ENCODE measurements at places on chromosomes 1 and 21.

DNA sequence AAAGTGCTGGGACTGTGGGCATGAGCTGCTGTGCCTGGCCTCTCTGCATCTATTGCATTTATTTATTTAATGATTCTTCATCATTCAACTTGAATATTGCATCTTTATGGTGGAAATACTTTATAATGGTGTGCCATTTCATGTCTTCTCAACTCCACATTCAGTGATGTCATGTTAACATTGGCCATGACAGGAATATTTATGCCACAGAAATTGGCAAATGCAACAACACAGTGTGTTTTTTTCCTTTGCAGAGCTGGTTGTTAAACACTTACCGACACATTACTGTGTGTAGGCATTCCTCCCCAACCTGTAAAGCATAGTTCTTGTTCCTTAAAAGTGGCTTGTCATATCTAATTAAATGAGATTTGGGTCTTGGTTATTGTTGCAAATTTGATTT, 57.4 kb upstream of the WDR26 start:
- no peak for DNase-seq

DNA sequence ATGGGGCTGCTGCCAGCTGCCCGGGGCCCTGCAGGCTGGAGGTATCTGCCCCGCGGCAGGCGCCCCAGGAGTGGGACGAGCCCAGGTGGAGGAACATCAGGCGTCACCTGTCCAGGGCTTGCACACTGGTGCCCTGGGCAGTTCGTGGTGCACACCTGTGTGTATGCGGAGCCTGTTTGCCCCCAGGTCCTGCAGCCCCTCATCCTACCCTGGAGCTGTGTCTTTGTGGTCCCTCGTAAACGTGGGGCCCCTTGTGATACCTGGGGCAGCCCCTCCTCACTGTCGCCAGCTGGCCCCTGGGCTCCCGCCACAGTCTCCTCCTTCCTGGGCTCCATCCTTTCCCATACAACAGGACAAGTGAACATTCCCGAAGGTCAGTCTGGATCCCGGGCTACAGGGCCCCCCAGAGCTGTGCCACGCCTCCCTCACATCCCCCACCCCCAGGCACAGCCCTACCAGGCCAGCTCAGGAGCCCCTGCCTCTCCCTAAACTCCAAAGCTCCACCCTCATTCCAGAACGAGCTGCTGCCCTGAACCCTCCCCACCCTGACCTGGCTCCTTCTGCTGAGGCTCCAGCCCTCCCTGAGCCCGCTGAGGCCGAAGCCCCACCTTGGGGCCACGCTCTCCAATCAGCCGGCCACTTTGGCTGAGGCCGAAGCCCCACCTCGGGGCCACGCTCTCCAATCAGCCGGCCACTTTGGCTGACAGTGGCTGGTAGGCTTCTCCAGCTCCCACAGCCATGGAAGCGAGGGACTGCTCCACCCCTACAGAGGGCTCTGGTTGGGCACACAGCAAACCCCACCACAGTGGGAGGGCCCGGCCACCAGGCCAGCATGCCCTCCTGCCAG, 42.6 kb downstream of the UBE2G2 start:
- no peak for DNase-seq

DNA sequence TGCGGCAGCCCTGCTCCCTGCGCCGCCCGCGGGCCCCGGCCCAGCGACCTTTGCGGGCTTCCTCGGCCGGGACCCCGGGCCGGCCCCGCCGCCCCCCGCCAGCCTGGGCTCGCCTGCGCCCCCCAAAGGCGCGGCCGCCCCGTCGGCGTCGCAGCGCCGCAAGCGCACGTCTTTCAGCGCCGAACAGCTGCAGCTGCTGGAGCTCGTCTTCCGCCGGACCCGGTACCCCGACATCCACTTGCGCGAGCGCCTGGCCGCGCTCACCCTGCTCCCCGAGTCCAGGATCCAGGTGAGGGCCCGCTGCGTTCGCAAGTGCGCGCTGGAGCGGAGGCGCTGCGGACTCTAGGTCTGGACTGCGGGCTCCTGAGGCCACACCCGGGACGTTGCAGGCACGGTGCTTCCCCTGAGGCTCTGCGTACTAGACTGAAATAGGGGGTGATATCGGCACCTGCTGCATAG, 351 bp downstream of the MIXL1 start:
- DNase-seq, result no peak

GRCh38 chr1:56457756-56458375, 121.5 kb downstream of the PLPP3 start:
- DNase-seq, result no peak

- DNase-seq, result no peak
These were observed 610.3 kb upstream of the USP24 start for GRCh38 chr1:55825461-55825860.

DNA sequence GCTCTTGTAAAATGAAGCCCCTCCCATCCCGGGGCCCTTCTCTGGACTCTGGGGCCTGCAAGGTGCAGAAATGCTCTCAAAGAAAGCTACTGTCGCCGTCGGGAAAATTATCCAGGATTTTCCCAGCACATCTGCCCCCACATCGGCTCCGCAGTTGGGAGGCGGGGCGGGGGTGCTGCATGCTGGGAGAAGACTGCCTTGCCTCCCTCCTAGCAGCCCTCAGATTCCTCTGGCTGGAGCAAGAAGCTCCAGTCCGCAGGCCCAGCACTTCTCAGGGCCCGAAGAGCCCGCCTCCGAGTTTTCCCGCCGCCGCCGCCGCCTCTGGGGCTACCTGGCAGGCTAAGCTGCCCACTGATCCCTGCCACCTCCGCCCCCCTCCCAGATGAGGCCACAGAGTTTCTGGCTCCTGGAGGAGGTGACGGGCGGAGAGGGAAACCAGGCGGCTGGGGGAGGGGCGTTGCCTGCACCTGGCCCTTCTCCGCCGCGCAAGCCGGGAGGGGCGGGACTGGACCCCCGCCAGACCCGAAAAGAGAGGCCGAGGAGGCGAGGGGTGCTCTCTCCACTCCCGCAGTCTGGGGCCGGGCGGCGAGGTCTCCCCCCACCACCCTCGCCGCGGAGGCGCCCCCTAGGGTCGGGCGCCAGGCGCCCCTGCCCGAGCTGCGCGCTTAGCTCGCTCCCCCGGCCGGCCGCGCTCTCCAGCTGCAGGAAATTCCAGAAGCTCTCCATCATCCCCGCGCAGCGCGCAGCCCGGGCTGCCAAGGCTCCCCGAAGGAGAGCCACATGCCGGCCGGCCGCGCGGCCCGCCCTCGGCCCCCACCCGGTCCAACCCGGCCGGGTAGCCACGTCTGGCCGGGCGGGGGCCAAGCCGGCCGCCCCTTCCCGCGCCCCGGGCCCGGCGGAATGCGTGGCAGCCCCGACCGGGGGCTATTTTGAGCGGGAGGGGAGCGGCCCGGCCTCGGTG, 28.8 kb downstream of the AHDC1 start:
- no peak for DNase-seq

DNA sequence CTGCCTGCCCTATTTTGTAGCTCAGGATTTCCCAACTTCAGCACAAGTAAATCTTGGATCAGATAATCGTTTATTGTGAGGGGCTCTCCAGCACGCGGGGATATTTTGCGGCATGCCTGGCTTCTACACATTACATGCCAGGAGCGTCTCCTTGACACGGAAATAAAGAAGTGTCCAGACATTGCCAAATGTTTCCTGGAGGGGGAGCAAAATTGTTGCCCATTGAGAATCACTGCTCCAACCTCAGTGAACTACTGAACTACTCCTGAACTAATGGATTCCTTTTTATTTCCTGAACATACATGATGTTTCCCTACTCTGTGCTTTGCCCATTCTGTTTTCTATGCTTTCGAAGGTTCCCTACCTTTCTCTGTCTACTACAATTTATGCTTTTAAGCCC, 1359.1 kb upstream of the ADGRL2 start:
- no peak for DNase-seq

GRCh38 chr1:226993814-226994585, 53.9 kb downstream of the COQ8A start:
- DNase-seq, result no peak

GRCh38 chr1:60809204-60809980, 273.0 kb upstream of the NFIA start:
- no peak for DNase-seq

DNA sequence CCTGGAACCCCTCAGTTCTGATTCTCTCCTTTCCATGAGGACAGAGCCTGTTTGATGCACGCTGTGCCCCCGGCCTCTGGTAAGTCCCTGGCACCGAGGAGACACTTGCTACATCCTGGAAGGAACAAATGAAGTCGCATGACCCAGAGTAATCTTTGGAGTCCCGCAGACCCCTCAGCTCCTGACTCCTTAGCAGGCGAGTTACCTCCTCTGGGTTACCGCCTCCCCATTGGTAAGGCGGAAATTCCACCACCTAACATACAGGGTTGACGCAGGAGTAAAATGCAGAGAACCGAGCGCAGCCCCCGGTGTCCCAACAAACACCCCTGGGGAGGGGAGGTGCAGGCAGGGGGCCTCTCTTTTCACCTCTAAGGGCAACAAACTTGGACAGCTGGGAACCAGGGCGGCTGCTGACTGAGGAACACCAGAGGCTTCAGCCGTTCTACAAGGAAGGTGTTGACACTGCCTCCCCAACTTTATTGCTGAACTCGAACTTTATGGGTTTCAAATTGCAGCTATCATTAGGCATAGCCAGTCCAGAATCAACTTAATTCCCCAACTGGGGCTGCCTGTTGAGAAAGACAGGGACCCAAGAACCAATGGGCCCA, 115.3 kb upstream of the IFFO2 start:
- DNase-seq, result no peak

DNA sequence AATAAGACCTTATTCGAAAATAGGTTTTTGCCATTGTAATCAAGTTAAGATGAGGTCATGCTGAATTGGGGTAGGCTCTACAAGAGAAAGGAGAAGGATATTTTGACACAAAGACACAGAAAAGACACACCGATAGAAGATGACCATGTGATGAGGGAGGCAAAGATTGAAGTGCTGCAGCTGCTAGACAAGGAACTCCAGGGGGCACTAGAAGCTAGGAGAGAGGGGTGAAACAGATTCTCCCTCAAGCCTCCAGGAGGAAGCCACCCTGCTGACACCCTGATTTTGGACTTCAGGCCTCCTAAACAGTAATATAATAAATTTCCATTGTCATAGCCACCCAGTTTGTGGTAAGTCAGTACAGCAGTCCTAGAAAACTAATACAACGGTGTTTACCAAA, 506.8 kb upstream of the CAMK1G start:
- DNase-seq, result no peak

DNA sequence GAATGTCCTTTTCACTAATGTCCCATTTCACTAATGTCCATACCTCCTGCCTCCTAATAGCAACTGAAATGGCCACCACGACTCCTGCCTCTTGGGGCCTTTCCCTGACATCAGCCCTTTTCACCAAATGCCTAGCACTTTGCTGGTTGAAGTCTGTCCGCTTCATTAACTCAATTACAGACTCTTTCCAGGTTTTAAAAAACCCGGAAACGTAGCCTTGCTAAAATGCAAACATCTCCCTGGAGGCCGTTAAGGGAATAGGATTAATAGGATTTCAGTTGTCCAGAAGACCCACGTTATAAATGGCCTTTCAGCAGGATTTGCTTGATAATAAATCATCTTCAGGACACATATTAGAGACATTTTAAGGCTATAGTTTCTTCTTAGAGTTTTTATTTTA, 25.7 kb upstream of the ERO1B start:
- DNase-seq, result no peak

GRCh38 chr1:207217778-207218511, 103.5 kb upstream of the CD55 start:
- DNase-seq, result no peak

- DNase-seq, result no peak
These were observed 5.4 kb downstream of the TNN start for GRCh38 chr1:175073061-175073460.

GRCh38 chr1:193613041-193613440, 426.6 kb upstream of the B3GALT2 start:
- DNase-seq, result no peak

GRCh38 chr21:29184037-29184436, 53.6 kb downstream of the MAP3K7CL start:
- DNase-seq, result no peak

- DNase-seq, result no peak
These were observed 6.7 kb upstream of the TNFRSF8 start for GRCh38 chr1:12056331-12056841.

GRCh38 chr21:46455575-46456385, 2.9 kb upstream of the DIP2A start:
- no peak for DNase-seq

- DNase-seq, result no peak
These were observed 10.1 kb downstream of the GLIS1 start for GRCh38 chr1:53728702-53729455.

DNA sequence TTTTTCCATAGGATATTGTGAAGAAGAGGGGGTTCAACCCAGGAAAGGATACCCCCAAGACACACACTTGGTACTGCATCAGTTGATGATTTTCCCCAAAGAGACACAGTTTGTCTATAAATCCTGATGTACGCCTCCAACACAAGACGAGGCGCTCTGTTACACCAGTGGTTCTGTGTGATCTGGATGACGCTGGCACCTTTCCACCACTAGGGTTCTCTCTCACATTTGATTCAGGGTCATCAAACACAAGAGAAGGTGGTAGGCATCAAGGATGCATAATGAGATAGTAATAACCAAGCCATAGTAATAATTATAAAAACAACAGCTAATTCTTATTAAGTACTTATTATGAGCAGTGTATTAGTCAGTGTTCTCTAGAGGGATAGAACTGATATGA, 508.8 kb upstream of the ZP4 start:
- no peak for DNase-seq

DNA sequence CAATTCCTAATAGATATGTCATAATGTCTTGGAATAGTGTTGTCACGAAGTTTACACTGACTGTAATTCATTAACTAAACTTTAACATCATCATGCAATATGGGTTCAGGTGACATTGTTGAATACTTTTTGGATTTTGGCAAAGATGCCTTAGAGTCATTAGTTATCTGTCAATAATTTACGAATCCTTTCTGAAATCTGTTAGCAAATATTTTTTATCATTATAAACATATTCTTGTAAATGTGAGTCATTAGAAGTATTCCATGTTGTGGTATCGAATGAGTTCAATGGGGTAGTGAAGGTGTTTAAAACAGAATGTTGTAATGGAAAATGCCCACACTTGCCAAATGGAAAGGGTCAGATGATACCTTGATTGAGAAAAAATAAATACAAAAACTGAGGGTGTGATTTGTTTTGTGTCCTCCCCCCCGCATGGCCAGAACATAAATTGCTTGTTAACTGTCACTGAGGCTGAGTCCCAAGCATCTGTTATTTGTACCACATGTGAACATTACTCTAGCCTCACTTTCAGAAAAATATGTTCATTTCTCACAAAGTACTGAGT, 5.2 kb upstream of the NR5A2 start:
- no peak for DNase-seq

DNA sequence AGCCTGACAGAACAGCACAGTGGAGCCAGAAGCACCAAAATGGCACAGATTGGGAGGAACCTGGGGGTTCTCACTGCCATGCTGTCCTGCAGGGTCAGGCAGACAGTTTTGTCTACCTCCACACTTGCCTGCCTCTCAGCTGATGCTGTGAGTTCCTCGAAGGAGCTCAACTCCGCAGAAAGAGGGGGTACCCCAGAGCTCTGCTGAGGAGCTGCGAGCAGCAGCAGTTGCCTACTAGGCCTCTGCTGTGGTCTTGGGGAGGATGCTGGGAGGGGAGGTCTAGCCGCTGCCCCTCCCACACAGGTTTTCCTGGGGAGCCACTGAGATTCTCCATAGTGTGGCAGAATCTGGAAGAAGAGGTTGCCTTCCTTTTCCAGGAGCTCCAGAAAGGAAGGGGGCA, 192.5 kb downstream of the FOXD2 start:
- no peak for DNase-seq

Data from NCI-H2081 treated with DMSO at 0.1 percent for 48 hours (cell line).